ENCODE measurements at places on chromosomes 7 and 10. TPM values are rescaled to one million over a fixed set of nuclear protein-coding genes. Genes with fewer than 3 reads are reported as not detected.

DNA sequence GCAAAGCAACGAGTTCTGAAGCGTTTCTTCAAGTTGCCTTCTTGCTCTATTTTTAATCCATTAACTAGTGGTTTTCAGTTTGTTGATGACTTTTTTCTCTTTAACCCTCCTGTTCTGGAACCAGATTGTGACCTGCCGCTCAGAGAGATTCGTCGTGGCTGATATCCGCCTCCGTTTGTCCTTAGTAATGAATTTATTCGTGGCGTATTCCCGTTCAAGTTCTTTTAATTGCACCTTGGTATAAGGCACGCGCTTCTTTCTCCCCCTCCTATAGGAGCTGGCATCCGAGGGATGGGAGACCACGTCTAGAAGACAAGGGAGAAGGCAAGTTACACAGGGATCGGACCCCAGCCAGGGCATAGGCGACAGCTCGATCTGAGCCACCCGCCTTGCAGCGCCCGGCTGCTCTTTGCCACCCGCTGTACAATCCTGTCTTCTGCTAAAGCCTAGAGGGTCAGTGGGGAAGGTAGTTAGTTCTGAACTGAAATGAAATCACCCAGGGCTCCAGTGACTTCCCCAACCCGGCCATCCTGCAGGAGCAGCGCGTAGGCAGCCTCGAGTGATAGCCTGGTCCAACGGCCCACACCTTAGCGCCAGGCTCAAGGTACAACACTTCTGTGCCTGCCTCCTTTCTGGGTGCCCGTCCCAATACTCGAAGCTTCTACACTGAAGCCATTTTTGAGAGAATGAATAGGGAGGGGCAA, 1.6 kb downstream of the HOXA13 start:
- no peaks in the 10 kb centered on the region for H3K36me3 ChIP-seq
- peaks cover 85% of the 10 kb centered on the region for H3K27me3 ChIP-seq
- H3K27ac ChIP-seq = no peak overlapping the region
- H3K4me3 ChIP-seq = no peak overlapping the region
- DNase-seq = no peak
- peaks cover 3% of the 10 kb centered on the region for H3K4me1 ChIP-seq

DNA sequence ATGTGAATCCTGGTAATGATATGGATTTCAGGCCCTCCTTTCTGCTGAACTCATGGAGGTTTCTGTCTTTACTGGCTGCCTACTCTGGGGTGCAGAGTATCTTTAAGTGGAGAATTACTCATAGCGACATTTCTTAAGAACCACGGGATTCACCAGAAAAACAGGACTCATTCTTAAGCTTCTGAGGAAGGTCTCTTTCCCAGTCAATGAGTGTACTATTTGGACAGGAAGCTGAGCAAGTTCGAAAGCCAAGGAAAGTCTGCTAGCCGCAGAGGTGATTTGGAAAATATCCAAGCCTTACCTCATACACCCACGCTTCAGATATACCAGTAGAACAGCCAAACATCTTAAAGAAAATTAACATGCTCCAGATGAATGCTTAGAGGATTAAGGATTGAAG, 377.6 kb upstream of the MYO3A start:
- no peaks in the 10 kb centered on the region for H3K36me3 ChIP-seq
- no peak for DNase-seq

- H3K27me3 ChIP-seq = no peaks in the 10 kb centered on the region
- H3K36me3 ChIP-seq = no peaks in the 10 kb centered on the region
- H3K4me3 ChIP-seq = no peak overlapping the region
- no peaks in the 10 kb centered on the region for H3K4me1 ChIP-seq
- H3K27ac ChIP-seq = peak overlapping the region; percentile 12
Measured at GRCh38 chr10:78502210-78502936, 468.7 kb downstream of the RPS24 start.

GRCh38 chr10:110613341-110613995, 30.7 kb upstream of the RBM20 start:
- no peak overlapping the region for H3K4me3 ChIP-seq
- no peaks in the 10 kb centered on the region for H3K27me3 ChIP-seq
- no peak for DNase-seq

GRCh38 chr7:156907656-156908055, 14.7 kb upstream of the LMBR1 start:
- no peak overlapping the region for H3K27ac ChIP-seq
- DNase-seq = no peak
- H3K27me3 ChIP-seq = no peaks in the 10 kb centered on the region
- no peak overlapping the region for H3K4me3 ChIP-seq
- H3K4me1 ChIP-seq = no peaks in the 10 kb centered on the region
- no peaks in the 10 kb centered on the region for H3K36me3 ChIP-seq

WDR86 gene
- polyA plus RNA-seq = 4.3 TPM

MASTL gene
- polyA plus RNA-seq = 2.5 TPM

All from small intestine (tissue), 16 donors.